HS-5 (cell line): ENCODE measurements at places on chromosomes 11 and 22.

DNA sequence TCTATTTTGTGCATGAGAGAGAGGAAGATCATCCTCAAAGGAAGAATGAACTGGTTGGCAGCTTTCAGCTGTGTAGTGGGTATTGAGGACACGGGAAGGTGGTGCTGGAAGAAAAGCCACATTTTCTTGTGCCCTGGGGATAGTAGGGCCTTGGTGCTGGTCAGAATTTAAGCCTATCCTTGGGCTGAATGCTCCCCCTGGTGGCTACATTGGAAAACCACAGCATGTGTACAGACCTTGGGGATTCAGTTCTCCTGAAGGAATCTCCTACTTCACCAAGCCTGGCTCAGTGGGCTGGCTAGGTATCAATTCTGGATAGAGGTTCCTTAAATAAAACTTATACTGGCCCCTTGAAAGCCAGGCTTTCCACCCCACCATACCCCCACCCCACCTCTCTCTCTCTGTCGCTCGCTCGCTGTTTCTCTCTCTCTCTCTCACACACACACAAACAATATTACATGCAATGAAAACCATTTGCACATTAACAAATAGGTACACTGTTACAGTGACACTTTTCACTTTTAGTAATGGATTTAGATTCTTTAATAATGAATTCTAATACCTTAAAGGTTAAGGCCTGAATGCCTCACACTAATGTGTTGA, 2.8 kb upstream of the OR51M1 start:
- no peak for DNase-seq

GRCh38 chr11:7632211-7632610, 41.1 kb downstream of the CYB5R2 start:
- DNase-seq, result no peak

DNA sequence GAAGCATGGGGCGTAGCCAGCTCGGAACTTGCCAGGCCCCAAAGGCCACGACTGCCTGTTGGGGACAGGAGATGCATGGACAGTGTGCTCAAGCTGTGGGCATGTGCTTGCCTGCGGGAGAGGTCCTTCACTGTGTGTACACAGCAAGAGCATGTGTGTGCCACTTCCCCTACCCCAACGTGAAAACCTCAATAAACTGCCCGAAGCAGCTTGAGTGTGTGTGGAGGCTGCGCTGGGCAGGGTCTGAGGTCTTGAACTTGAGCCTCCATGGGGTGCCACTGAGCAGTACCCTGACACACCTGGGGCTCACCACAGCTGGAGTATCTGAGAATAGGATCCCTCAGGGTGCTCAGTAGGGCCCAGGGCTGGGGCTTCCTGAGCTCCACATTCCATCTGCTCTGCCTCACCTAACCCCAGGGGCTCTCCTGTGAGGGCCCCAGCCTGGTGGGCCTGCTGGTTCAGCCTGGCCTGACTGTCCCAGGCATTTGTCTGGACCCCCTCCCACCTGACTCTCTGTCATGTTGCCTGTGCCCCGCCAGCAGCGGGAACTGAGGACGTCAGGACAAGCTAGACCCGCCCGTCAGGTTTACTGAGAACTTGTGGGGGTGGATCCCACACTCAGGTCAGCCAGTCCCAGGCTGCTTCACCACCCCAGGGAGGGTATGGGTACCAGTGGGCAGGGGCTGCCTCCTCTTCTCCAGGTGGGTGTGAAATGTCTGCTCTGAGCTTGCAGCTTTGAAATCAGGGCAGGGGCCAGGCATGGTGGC, 3.2 kb downstream of the RASSF7 start:
- DNase-seq, result no peak

DNA sequence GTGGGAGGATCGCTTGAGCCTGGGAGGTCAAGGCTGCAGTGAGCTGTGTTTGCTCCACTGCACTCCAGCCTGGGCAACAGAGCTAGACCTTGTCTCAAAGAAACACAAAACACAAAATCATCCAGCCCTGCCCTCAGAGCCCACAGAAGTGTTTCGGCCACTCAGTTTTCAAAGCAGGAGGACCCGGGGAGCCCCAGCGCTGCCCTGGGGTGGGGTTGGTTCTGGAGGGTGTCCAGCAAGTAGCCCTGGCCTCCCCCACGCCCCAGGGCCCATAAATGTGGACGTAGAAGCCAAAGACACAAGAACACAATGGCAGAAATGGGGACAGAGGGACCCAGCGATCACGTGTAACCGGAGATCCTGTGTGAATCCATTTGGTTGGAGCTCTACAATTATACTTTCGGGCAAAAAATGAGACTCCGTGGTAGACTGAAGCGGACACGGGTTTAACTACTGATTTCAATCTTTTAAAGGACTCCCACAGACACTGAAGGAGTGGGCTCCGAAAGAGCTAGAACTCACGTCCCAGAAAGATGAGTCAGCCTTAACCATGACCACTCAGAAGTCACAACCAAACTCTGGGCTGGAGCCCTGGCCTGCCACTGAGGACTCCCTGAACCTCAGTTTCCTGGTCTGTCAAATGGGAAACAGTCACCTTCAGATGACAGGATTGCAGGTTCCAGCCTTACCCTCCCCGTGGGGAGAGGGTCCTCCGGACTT, 9.0 kb upstream of the CYTH4 start:
- DNase-seq, result no peak

DNA sequence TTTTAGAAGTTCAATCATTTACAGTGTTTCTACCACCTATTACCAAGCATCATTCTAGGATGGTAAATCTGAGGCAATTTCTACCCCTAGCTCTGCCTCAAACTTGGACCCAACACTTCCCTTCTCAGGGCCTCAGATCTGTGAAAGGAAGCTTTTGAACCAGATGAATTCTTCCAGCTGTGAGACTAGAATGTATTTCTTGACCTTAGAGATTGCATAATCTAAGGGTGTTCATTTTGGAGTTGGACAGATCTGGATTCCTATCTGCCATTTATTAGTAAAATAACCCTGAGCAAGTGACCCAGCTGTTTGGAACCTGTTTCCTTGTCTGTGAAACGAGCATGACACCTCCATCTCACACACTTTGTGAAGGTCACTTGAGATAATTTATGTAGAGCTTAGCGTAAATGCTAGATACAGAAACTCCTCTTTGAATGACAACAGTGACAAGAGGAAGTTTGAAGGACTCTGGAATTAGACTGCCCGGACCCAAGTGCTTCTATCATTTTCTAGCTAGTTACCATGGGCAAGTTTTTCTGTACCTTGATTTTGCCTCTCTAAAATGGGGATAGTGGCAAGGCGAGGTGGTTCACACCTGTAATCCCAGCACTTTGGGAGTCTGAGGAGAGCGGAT, 3.8 kb upstream of the INTS5 start:
- no peak for DNase-seq

DNA sequence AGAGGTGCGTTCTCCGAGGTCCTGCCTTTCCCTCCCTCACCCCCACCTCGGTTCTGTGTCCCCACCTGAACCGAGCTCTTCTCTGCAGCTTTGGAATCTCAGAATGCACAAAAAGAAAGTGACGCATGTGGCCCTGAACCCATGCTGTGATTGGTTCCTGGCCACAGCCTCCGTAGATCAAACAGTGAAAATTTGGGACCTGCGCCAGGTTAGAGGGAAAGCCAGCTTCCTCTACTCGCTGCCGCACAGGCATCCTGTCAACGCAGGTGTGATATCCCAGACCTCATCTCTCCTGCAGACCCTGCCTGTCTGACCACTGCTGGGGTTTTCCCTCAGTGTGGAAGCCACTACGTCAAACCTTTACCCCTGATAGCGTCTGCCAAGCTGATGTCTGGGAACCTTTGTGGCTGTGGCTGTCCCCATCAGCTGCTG, 13.9 kb downstream of the ACP2 start:
- no peak for DNase-seq

DNA sequence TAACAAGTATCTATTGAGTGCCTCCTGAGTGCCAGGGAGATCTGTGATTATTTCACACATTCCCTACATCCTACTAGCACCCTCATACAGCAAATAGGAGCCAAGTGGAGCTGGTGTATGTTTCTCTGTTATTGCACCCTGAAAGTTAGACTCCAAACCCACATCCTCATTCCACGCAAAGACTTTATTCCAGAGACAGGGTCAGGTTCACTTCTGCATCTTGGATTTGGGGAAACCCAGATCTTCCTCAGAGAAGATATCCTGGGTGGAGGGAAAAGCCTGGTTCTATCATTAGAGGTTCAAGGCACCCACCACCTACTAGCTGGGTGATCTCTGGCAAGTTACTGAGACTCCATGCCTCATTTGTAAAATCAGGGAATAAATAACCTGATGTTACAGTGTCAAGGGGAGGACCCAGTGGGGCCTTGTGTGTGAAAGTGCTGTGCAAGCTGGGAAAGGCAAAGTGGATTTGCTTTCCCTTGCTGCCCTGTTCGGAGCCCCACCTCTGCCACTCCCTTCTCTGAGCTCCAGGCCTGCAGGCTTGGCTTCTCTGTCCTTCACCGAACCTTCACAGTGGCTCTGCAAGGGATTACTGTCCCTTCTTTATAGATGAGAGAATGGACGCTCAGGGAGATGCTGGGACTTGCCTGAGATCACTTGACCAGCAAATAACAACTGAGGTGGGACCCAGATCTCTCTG, 991 bp upstream of the SLCO2B1 start:
- DNase-seq, result no peak

GRCh38 chr22:37294747-37295146, 12.4 kb downstream of the CYTH4 start:
- DNase-seq, result no peak
